ENCODE measurements at places on chromosomes 4 and X.

DNA sequence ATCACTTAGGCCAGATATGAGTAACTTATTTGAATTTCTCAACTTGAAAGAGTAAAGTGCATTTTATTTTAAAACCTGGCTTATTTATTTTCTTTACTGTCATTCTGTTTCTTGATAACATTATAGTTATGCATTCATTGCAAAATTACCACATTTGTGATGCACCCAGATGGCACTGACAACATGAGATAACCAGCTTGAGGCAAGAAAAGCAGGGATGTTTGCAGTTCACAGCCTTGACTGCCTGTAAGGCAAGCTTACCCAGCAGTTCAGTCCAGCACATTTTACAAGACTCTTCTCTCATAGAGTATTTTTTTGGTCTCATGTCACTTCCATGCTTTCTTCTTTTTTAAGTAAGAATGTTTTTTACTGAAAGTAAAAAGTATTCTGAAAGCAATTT is 25.3 kb upstream of the EPGN start:
- no peak for DNase-seq

DNA sequence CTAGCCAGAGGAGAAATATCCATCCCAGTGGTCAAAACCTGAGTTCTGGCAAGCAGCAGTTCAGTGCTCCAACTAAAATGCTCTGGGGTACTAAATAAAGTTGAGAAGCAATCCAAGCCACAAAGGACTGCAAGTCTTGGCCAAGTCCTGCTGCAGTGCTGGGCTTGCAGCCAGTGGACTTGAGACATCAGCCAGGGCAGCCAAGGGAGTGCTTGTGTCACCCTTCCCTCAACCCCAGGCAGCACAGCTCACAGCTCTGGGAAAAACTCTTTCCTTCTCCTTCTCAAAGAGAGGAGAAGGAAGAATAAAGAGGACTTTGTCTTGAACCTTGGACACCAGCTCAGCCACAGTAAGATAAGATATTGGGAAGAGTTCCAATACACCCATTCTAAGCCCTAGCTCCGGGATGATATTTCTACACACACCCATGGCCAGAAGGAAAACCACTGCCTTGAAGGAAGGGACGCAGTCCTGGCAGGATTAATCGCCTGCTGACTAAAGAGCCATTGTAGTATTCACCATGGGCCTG is 99.8 kb downstream of the PTCHD1 start:
- peak; percentile 57 for DNase-seq

- no peak for DNase-seq
Observed at GRCh38 chr4:15020502-15021286, 18.4 kb downstream of the CPEB2 start.

GRCh38 chr4:13918110-13918509 is 290.6 kb upstream of the BOD1L1 start:
- peak; percentile 94 for DNase-seq

DNA sequence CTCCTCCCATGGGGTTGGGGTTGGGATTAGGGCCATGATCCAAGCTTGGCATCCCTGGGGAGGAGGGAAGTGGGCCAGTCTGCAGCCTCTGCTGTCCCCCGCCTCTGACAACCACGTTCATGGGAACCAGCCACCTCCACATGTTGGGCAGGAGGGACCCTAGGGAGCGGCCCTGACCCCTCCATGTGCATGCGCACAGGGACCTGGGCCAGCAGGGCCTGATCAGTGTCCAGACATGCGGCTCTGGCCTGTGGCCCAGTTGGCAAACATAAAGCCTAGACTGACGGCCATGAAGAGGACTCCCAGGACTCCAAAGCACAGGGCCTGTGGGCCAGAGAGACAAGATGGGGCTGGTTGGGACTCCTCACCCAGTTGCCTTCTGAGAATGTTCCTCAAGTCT is 11.3 kb downstream of the SLC38A5 start:
- DNase-seq: no peak

GRCh38 chrX:22192419-22193060 is 80.2 kb upstream of the CBLL2 start:
- peak; percentile 62 for DNase-seq

GRCh38 chrX:108224727-108225621 is 133.4 kb downstream of the ATG4A start:
- DNase-seq: peak; percentile 4

GRCh38 chr4:123284168-123284567 is 112.4 kb upstream of the SPRY1 start:
- DNase-seq: no peak

DNA sequence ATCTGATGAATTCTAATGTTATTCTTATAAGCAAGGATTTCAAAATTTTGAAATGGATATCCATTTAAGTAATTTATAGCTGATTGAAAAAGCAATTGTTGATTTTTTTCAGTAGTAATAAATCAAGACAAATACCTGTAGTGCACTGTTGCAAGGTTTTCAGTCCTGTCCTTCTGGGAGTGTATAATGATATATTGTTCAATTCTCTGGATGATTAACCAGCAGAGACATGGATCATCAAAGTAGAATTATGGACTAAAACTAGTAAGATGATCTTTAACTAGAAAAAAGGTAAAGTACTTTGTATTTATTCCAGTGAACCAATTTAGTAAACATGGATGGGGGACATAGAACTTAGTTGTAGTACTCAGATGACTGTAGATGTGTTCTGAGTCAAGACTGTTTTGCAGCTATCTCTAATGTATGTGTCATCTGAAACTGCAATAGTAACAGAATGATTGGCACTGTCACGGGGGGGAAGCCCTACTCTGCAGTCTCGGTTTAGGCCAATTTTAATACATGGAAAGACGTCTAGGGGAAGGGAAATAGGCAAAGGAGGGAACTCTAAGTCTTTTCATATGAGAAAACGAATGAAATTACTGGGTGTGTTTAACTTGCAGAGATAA is 121.9 kb downstream of the GLRA3 start:
- no peak for DNase-seq

DNA sequence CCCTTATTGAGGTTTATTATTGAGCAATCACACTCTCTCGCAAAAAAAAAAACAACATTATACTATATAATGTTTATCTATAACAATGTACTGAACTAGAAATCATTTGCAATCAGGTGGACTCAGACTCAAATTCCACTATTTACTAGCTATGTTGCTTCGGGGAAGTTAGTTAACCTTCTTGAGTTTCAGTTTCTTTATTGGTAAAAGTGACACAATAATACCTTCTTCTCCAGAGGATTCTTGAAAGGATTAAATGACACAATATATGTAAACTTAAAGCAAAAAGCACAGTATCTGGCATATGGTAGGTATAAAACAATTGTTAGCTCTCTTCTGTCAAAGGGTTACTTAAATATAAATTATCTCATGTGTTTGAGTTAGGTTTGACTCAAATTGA is 31.5 kb upstream of the HDAC8 start:
- no peak for DNase-seq

DNA sequence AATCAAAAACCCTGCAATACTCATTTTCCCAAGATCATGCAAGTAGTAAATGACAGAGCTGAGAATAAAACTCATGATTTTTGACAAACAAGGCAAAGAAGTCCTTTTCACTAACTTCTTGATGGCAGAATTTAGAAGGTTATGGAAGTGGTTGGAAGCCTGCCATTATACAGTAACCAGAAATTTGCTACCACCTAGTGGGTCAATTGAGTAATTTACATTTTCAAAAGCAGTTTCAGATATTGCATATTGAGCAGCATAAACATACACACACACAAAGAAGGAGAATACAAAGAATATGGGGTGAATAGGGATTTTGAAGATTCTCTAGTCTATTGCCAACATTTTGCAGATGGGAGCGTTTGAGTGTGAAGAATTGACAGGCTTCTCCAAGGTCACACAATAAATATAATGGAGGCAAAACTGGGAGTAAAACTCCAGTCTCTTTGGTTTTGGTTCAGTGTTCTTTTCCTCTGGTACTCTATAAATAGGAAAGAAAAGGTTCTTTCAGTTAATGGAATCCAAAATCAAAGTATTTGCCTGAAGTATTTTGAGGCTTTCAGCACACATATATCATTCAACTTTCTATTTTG is 70.2 kb downstream of the GC start:
- peak; percentile 20 for DNase-seq

GRCh38 chrX:22383988-22384387 is 111.3 kb downstream of the CBLL2 start:
- no peak for DNase-seq

DNA sequence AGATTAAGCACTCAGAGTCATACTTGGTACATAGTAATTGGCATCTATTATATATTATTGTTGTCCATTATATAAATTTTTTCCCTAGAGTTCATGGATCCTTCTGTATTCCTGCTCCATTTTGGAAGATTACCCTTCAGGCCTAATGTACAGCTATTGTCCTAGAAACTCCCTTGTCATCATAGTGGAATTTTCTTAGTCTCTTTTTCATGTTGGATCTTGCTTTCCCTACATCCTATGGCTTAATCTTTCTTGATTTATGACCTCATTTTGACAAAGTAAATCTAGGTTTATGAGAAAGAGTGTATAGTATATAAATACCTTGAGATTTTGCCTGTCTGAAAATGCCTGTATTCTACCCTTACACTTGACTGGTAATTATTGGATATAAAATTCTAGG is 22.1 kb downstream of the ARMCX4 start:
- no peak for DNase-seq

- DNase-seq: no peak
Observed at GRCh38 chr4:81876106-81876505, 404.4 kb upstream of the RASGEF1B start.
